Mucosa of gallbladder (tissue), 1 donor: ENCODE measurements at places on chromosomes 7 and 10.

GRCh38 chr10:86715156-86715795, 41.1 kb upstream of the BMPR1A start:
- DNase-seq = no peak

GRCh38 chr10:87818505-87819288, 671 bp upstream of the ATAD1 start:
- peak; percentile 15 for DNase-seq

- no peak for DNase-seq
Measured at GRCh38 chr10:36053271-36053670, 411.2 kb upstream of the FZD8 start.

DNA sequence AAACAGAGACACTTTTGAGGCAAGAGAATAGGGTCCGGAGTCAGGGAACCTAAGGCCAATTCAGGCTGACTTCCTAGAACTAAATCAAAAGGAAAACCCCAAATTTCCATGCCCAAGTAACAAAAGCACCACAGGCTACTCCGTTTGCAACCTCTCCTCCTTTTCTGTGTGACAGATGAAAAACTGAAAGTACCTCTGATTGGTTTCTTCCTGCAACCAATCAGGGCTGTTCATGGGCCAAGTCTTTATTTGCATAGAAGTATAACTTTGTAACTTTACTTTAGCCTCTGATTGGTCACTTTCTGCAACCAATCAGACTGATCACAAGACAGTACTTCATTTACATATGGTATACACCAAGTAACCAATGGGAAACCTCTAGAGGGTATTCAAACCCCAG, 239.9 kb upstream of the KCND2 start:
- no peak for DNase-seq

DNA sequence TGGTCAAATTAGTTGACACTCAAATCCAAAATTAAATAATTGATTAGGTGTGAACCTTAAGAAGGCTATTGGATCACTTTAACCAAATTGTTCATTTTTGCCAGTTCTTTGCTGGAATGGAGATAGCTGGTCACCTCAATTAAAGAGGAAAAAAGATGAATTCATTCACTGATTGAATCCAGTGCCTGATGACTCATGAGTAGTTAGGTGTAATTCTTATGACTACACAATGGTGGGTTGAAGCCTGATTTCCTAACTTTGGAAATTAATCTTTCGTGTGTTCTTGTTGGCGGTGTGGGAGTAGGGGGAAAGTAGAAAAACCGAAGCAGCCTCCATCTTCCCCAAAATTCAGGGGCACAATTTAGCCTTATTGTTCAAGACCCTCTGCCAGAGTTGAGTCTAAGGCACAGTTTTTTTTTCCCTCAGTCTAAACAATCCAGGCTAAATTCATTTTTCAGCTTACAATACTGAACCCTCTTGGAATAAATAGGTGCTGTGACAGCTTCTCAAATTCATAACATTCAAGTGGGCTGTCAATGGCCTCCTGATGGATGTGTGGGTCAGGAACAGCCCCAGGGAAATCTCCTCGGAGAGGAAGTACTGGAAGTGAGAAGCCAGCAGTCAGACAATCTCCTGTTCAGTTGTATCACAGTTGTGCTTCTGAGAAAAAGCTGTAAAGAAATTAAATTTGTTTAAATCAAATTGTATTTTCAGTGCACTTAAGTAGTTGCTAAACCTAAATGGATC, 356.6 kb downstream of the BBS9 start:
- no peak for DNase-seq

GRCh38 chr7:84100866-84101265, 93.7 kb downstream of the SEMA3A start:
- DNase-seq = no peak

GRCh38 chr7:159066816-159067575, 77.7 kb downstream of the VIPR2 start:
- DNase-seq = no peak

DNA sequence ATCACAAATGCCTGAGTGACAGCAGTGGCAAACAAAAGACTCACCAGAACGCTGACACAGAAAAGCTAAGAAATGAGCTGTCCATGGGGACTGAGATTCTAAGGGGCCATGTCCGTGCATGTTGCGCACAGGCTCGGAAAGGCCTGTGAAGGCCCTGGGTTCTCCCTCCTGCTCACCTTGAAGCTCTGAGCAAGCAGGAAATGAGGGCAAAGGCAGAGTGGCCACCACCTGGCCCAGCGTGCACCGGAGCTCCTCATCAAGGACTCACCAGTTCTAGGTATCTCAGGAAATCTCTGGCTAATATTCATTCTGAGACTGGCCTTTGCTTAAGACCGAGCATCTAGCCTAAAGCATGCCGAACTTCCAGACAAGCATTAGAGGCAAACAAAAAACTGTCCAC, 52.7 kb downstream of the MAD1L1 start:
- no peak for DNase-seq

GRCh38 chr7:1659696-1660095, 10.4 kb upstream of the ELFN1 start:
- no peak for DNase-seq

GRCh38 chr7:151454305-151454704, 14.4 kb upstream of the CRYGN start:
- no peak for DNase-seq

- no peak for DNase-seq
Measured at GRCh38 chr7:115252461-115252860, 330.6 kb downstream of the MDFIC start.

DNA sequence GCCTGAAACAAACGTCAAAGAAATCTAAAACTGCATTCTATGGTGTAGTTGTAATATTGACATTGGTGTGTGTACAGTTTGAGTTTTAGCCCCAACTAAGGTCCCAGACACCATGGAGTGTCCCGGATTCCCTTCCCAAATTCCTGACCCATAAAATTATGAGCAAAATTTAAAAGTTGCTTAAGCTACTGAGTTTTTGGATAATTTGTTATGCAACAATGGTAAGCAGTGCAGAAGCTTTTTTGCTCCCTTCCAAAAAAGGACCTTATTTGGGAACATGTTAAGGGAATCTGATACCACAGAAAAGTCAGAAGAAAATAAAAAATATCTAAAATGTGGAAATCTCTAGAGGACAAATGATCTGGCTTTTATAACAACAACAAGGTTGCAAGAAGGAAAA, 63.3 kb upstream of the KMT2E start:
- DNase-seq = no peak

GRCh38 chr10:34359435-34359813, 455.7 kb downstream of the PARD3 start:
- no peak for DNase-seq

- DNase-seq = no peak
Measured at GRCh38 chr10:50641626-50642025, 17.9 kb upstream of the SGMS1 start.
